Type B pancreatic cell (in vitro differentiated cells): ENCODE measurements at places on chromosomes 6 and 20. TPM values are rescaled to one million over a fixed set of nuclear protein-coding genes. Genes with fewer than 3 reads are reported as not detected.

Gene CDH26
- total RNA-seq, result 3.6 and 6.9 TPM in 2 replicates

Gene ID1
- 472 and 516 TPM in 2 replicates for total RNA-seq

Gene FOXQ1
- total RNA-seq, result 20.5 and 27.9 TPM in 2 replicates

Gene CASS4
- total RNA-seq, result 0.38 and 0.56 TPM in 2 replicates

Gene PRDM1
- total RNA-seq, result 15.5 and 35.5 TPM in 2 replicates

Gene FOXA2
- total RNA-seq, result 17.5 and 21.2 TPM in 2 replicates

Gene WFDC8
- total RNA-seq, result not detected in 2 replicates

Gene C6orf47
- total RNA-seq, result 22.3 and 28.1 TPM in 2 replicates

Gene ECT2L
- total RNA-seq, result 0.07 and 0.26 TPM in 2 replicates

Gene CCM2L
- 0.19 and 0.63 TPM in 2 replicates for total RNA-seq

Gene PSORS1C2
- not detected in 2 replicates for total RNA-seq
